Activated CD4-positive, alpha-beta T cell treated with anti-CD3 and anti-CD28 coated beads, Interleukin-2, amount 50 U/mL, for 16 hours (primary cell): ENCODE measurements at places on chromosomes 1 and 21.
A peak's percentile ranks its signal among the peaks of the same experiment; 100 is the strongest.

GRCh38 chr1:109371341-109371739 is 26.4 kb downstream of the SORT1 start:
- peak; percentile 67 for DNase-seq

GRCh38 chr1:59577774-59578173 is 237.0 kb upstream of the HOOK1 start:
- no peak for DNase-seq

GRCh38 chr1:17723684-17724083 is 31.4 kb upstream of the ACTL8 start:
- no peak for DNase-seq

GRCh38 chr1:200991097-200991614 is 32.4 kb downstream of the KIF21B start:
- no peak for DNase-seq

GRCh38 chr1:30538226-30538992 is 185.0 kb downstream of the MATN1 start:
- DNase-seq: no peak

DNA sequence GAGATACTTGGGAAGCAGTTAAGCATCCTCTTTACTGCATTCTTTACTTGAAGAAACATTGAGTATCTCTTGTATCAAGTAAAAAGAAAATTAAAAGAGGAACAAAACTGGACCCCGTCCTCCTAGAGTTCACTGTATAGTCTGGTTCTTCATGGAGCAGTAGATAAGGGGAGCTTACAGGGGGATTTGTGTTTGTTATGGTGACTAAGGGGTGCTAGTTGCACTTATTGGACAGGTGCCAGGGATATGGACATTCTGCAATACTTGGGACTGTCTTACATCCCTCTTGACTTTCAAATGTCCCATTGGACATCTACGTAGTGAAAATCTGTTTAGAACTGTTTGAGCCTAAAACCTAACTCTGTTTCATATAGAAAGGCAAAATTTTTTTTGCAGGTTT is 67.2 kb downstream of the ALG14 start:
- no peak for DNase-seq
